ENCODE measurements at places on chromosomes 6 and 20.

GRCh38 chr6:105163183-105163582 is 16.6 kb downstream of the POPDC3 start:
- no peak for DNase-seq

DNA sequence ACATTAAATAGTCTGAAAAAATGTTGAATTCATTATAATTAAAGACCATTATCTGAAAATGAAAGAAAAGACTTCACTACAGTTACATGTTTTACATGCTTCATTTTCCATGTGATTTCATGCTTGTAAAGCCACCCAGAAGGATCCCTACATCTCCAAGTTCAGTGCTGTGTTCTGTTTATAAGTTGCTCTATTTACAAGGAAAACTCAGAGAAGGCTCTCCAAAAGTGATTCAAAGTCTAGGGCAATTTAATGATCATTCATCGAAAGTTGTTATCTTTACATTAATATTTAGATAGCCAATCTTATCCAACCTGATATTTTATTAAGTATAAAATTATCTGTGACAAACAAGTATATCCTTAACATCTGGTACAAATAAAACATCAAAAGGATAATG is 494.9 kb upstream of the RNF217 start:
- DNase-seq, result no peak

DNA sequence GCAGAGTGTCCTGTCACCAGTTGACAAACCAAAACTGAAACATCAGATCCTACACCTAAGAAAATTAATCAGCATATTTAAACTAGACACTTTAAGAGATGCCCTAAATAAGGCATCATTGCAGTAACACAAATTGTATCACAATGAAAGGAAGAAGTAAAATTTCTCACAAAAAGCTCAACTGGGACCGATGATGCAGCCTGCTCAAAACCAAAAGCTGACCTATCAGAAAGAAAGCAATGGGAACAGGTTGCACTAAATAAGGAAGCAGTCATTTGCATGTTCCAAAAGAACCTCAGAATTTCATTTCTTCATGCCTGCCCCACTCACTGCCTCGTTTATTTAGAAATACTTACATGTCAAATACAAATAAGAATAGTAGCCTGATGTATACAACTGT is 12.1 kb downstream of the HIVEP2 start:
- DNase-seq, result peak; percentile 31

GRCh38 chr6:90764001-90764400 is 177.1 kb upstream of the MAP3K7 start:
- no peak for DNase-seq

- DNase-seq, result no peak
Measured at GRCh38 chr6:15365273-15365687, 119.4 kb downstream of the JARID2 start.

DNA sequence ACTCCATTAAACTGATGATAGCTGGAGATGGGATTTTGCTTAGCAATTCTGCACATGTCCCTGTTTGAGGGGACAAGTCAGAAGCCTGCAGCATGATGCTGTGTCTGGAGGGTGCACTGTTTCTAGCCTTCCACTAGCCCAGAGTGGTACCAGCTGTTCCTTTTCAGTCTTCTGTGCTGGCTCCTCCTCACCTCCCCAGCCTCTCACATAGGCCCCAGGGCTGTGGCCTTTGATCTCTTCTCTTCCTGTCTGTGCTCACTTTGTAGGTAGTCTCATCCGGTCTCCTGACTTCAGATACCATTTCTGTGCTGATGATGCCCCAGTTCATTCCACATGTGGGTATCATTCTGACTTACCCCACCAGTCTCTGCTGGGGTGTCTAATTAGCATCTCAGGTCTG is 126.3 kb downstream of the HIVEP1 start:
- no peak for DNase-seq

GRCh38 chr20:58436868-58437645 is 48.0 kb downstream of the VAPB start:
- no peak for DNase-seq

- DNase-seq, result no peak
Measured at GRCh38 chr6:81531869-81532561, 220.5 kb downstream of the TENT5A start.

DNA sequence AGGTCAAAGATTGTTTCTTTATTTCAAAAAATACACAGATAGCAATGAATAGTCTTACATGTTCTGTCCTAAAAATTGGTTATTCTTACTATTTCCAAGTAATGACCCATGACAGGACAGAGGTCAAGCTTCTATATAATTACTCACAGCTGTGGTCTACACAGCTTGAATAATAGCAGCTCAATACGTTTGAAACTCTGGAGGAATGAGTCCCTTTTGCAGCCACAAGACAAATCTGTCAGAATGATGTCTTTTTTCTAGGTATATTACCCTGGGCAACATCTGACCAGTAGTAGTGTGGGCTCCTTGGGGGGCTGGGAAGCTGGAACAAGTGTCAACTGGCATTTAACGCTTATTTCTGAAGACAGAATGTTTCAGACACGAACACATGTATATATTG is 84.9 kb upstream of the HTR1B start:
- no peak for DNase-seq

DNA sequence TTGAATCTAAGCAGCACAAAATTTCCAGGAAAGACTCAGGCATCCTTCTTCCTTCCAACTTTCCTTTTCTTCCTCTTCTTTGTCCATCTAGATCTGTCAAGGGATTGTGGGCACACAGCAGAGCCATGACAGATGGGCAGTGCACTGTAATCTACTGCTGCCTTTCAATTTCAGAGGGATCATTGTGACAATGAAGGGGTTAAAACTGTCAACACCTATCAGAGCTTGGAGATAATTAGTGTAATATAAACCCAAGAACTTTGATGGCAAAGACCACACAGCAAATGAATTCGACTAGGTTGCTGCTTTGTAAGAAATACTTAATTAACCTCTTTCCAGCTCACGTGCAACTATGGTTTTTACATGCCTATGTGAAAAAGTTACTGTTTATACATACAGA is 55.0 kb downstream of the SAMD5 start:
- no peak for DNase-seq

GRCh38 chr6:124355146-124355545 is 551.5 kb downstream of the NKAIN2 start:
- no peak for DNase-seq

DNA sequence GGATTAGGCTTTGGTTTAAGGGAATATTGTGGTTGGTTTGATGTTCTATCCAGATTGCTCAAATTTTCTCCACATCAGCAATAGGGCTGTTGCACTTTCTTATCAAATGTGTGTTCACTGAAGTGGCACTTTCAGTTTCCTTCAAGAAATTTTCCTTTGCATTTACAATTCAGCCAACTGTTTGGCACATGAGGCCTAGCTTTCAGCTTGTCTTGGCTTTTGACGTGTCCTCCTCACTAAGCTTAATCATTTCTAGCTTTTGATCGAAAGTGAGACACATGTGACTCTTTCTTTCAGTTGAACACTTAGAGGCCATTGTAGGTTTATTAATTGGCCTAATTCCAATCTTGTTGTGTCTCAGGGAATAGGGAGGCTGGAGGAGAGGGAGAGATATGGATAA is 104.8 kb downstream of the FLRT3 start:
- peak; percentile 13 for DNase-seq

DNA sequence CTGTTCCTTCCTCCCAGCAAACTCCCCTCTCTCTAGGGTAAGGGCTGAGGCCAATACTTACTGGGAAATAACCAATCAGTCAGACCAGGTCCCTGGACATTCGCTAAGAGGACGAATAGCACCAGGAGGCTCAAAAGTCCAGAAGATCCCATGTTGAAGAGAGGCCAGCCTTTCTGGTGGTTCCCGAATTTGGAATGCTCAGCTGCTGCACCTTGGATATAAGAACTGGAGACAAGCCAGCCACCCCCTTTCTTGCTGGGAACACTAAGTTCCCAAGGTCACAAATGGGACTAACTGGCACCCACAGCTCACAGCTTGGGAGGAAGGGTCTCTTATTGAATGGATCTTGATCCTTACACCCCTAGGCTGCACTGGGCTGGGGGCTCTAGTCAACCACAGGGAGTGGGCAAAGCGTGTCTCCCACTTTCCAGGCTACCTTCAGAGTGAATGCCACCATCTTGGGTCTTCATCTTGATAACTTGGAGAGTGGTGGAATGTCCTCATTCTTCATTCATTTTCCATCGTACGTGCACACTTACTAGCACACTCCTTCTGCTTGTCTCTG is at the start of gene EPPIN:
Gene EPPIN, minus strand, starts transcription at position 196 of the 565 bp plus-strand sequence. Its CDS starts 44 bp downstream, at position 152.
- DNase-seq, result no peak

DNA sequence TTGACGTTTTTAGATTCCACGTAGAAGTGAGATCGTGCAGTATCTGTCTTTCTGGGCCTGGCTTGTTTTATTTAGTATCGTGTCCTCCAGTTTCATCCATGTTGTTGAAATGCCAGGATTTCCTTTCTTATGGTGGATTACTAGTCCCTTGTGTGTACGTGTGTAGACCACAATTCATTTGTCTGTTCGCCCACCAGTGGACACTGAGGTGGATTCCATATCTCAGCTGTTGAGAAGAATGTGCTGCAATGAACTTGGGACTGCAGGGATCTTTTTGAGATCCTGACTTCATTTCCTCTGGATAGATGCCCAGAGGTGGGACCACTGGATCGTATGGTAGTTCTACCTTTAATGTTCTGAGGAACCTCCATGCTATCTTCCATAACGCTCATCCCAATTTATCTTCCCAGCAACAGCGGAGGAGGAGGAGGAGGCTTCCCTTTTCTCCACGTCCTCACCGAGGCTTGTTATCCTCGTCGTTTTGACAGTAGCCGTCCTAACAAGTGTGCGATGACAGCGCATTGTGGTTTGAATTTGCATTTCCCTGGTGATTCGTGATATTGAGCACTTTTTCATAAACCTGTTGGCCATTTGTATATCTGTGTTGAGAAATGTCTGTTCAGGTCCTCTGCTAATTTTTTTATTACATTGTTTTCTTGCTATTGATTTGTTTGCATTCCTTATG is 62.4 kb downstream of the CDH4 start:
- no peak for DNase-seq

- DNase-seq, result no peak
Measured at GRCh38 chr20:51385646-51386530, 156.6 kb downstream of the NFATC2 start.

- no peak for DNase-seq
Measured at GRCh38 chr20:41005361-41005729, 23.3 kb upstream of the TOP1 start.

GRCh38 chr20:18986146-18986830 is 172.7 kb downstream of the SCP2D1 start:
- DNase-seq, result no peak

DNA sequence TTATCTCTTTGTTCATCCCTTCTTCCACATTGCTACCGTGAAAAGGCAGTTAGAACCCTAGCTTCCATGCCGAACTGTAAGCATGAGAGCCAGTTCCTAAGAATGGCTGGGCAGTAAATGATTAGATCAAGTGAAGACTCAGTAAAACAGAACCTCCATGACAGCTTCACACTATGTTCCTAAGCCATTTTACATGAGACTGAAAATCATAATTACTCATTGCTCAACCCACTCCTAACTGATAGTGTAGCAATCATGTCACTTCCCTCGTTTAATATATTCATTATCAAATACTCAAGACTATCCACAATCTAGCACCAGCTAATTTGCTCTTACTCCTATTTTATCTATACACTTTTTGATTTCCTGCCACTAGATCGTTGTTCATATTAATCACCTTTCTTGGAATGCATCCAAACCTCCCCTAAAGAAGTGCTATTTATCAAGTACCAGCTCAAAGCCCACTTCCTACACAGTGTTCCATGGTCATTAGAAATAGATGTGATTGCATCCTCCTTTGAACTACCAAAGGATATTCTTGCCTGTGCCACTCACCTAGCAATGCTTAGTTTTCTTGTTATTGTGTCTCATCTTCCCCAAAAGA is 6.0 kb downstream of the TMEM30A start:
- no peak for DNase-seq

- DNase-seq, result no peak
Measured at GRCh38 chr20:47531458-47531857, 29.8 kb downstream of the NCOA3 start.

GRCh38 chr20:22430154-22430745 is 154.1 kb downstream of the FOXA2 start:
- DNase-seq, result no peak

DNA sequence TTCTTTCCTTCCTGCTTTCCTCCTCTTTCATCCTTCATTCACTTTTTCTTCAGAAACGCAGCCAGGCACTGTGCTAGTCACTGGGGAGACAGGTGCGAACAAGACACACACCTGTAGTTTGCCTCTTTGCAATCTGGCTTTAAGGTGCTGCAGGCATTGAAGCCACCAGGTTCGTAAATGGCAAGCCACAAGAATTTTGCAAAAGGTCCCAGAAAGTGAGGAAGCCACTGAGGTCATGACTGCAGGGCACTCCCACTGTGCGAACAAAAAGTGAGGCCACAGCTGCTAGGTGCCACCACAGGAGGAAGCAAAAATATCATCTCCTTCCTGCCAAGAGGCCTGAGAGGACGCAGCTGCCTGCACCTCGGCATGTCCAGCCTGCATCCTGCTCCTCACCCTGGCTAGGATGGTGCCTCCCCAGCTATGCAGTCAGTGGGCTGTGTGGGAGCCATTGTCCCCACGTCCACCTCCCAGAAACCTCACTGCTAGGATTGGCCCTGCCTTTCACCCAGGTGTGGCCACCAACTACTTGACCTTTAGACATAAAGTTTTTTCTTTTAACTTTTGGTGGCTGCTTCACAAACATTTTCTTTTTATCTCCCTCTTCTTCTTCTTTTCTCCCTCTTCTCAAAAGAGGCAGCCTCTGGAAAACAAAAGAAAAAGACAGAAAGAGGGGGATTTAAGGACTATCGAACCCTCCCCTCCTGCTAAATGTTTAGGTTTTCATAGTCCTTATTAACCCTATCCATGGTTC is 230.8 kb downstream of the BCAS1 start:
- DNase-seq, result peak; percentile 72

GRCh38 chr6:7906741-7907140 is 3.8 kb downstream of the TXNDC5 start:
- no peak for DNase-seq

DNA sequence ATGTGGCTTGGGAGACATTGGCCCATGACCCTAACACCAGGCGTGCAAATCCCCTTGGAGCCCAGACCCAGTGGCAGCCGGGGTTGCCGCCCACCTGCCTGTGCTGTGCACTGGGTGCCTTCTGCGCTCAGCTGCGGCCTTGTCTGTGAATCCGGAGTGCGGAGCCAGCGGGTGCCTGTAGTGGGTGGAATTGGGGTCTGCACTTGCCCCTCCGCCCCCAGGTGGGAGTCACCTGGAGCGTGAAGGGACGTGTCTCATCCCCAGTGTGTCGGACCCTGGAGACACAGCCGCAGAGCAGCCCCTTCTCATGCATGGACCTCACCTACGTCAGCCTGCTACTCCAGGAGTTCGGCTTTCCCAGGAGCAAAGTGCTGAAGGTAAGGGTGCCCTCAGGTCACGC is 22.9 kb upstream of the PYGB start:
- DNase-seq, result no peak

GRCh38 chr20:38315290-38315966 is 11.5 kb downstream of the BPI start:
- no peak for DNase-seq

- DNase-seq, result no peak
Measured at GRCh38 chr6:42550277-42550676, 13.6 kb upstream of the UBR2 start.

DNA sequence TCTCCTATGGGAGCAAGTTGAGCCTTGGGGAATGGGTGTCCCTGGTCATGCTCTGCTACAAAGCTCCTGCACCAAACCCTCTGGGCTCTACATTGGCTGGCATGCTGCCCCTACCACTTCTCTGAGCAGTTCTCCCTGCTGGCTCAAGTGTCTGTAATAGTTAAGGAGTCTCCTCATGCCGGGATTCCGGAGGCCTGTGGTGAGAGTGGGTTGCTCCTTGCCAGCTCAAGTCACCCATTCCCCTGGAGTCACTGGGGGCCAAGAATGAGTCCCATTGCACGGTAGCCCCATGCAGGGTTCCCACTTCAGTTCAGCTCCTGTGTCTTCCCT is 173.9 kb downstream of the PRDM13 start:
- DNase-seq, result no peak

- DNase-seq, result no peak
Measured at GRCh38 chr6:126721581-126722160, 381.8 kb downstream of the CENPW start.

Data from GM06990 (cell line).